ENCODE measurements at places on chromosomes 16 and 17. TPM values are rescaled to one million over a fixed set of nuclear protein-coding genes. Genes with fewer than 3 reads are reported as not detected.

The CYTH1 gene
- 14.2 TPM for total RNA-seq

The ARHGAP27 gene
- total RNA-seq, result 3.0 TPM

The SPATA33 gene
- 5.6 TPM for total RNA-seq

The TSPAN10 gene
- 12.0 TPM for total RNA-seq

The SLC5A11 gene
- 0.14 TPM for total RNA-seq

The PIRT gene
- not detected for total RNA-seq

The UTS2R gene
- total RNA-seq, result not detected

The FOXF1 gene
- 60.4 TPM for total RNA-seq

The PRSS27 gene
- total RNA-seq, result 0.57 TPM

The FGF11 gene
- 0.44 TPM for total RNA-seq

The ZNF385C gene
- total RNA-seq, result not detected

The TEKT5 gene
- under 0.01 TPM for total RNA-seq

The GOSR2 gene
- 73.5 TPM for total RNA-seq

The CTU2 gene
- 37.5 TPM for total RNA-seq

The KRTAP16-1 gene
- total RNA-seq, result not detected

The FAM117A gene
- 0.57 TPM for total RNA-seq

The CLEC18C gene
- not detected for total RNA-seq

The CHD9NB gene
- 1.8 TPM for total RNA-seq

The SOX8 gene
- 0.14 TPM for total RNA-seq

The ERBB2 gene
- total RNA-seq, result 34.6 TPM
